ENCODE measurements at places on chromosomes 12 and 14.

- DNase-seq: no peak
These were observed 35.0 kb upstream of the KCNA1 start for GRCh38 chr12:4874671-4875070.

DNA sequence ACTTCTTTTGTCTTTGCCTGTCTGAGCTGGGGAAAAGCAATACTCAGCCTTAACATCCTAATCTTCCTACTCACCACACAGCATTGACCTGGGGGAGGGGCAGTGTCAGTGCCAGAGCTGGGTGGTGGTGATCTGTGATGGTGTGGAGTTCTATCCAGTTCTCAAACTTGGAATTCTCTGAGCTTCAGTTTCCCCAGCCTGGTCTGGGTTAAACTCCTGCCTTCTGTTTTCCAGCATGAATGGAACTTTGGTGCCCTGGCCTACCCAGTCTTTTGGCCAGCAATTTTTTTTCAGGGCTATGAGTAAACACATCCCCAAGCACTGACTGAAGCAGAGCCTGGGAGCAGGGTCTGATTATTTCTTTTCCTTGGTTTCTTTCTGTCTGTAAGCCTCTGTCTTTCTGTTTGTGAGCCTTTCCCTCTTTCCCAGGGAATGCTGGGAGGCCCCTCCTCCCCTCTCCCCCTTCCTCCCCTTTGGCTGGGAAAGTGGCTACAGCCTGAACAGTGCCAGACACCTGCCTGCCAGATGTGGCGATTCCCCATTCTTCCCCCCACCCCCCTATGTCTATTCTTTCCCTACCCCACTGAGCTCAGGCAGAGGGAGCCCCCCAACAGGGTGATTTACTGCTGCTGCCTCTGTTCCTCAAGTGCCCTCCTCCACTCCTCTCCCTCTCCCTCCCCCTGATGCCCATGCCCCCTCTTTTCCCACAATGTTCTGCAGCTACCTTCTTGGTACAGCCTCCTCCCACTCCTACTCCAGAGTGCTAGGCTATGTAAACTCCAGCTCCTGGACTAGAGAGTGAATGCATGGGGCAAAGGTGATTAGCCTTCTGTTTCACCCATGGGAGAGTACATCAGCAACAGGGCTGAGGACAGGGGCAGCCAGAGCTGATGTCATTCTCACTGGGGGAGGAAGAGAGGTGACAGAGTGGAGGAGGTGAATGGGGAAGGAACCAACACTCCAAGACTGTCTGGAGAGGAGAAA, 11.1 kb downstream of the GPR84 start:
- peak; percentile 64 for DNase-seq

DNA sequence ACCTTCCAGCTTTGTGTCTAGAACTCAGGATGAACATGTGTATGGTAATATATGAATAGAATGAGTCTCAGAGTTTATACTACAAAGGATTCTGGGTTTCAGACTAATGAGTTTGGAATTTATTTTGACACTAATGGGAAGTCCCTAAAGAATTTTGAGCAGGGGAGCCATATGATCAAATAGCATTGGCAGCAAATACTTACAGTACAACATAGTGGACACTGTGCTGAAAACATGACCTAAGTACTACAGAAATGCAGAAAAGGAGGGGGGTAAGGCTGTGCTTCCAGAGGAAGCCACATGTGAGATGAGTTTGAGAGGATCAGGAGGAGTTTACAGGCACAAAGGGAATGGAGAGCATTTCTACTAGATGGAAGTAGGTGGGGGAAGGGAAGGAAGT, 225.8 kb downstream of the C12orf42 start:
- DNase-seq: peak; percentile 28

DNA sequence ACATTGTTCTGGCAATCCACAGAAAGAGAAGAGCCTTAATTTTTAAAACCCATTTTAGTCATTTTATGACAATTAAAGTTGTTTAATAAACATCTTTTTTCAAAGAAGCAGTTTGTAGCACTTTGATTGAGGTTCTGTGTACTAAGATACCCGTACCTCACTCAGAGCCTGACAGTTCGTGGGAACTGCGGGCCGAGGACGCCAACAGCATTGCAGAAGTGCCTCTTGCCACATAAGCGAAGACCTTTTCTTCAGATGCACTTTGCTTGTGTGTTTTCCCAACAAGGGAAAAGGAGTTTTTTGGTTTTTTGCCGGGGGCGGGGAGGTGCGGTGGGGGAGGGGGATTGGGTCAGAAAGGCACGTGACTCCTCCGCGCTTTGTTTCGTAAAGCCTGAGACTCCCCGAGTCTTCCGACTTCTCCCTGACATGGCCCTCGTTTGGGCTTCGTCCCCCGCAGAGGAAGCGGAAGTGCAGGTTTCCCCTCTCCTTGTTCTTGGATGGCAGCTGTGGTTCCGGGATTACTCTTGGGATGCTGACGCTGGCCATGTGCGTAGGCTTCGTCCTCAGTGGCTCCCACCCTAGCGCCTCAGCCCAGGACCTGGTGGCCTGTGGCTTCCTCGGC, 70.8 kb downstream of the WDR20 start:
- no peak for DNase-seq

DNA sequence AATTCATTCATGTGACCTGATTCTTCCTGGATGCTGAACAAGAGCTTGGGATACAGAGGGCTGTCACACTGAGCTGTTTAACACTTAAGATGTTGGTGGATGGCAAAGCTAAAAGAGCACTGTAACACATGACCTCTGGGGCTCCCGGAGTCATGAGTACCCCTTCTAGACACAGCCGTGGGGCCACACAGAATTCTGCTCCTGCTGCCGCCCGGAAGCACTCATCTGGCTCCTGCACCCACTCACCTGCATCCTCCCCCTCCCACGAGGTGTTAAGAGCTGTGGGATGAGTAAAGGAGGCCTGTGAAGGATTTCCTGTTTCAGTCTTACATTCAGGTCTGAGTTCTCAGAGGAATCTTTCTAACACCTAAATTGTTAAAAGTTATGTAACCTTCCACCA, 78.0 kb upstream of the SSTR1 start:
- no peak for DNase-seq

DNA sequence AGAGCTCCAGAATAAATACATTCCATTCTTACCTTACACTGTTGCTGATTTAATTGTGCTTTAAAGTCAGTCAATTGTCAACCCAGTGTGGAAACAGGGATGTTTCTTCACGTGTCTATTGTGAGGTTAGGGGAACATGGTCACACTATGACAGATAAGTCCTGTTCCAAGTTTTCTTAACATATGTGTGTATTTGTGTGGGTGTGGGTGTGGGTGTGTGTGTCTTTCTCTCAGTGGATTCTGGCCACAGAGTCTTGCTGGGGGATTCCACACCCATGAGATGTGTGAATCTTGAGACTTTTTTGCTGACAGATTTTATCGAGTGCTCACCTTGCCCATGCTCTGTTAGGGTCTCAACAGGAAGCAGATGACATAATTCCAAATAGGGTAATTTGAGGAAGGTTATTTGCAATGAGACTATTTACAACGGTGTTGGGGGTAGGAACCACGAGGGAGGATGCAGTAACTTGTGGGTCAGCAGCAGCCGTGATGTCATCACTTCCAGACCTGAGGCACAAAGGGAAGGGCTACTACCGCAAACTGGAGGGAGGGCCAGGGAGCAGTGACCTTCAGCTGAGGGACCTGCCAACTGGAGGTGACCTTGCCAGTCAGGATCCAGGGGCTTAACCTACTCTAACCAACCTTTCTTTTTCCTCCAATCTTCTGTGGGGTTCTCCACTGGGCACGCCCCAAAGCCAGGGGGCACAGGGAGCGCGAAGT, 1.9 kb upstream of the VRK1 start:
- DNase-seq: no peak

DNA sequence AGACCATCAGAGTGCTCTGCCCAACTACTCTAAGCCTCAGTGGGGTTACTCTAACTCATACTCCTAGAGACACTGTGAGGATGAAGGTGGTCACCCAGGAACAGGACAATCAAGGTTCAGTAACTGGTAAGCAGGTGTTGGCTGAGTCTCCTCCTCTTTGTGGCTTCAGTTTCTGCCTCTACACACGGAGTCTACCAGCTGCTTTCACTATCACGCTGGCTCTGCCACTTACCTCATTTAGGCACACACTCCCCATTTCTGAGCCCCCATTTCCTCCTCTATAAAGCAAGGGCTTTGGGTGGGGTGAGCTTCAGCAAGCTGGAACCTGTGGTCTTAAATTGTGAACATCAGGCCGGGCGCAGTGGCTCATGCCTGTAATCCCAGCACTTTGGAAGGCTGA, 7.3 kb upstream of the TCHP start:
- no peak for DNase-seq

DNA sequence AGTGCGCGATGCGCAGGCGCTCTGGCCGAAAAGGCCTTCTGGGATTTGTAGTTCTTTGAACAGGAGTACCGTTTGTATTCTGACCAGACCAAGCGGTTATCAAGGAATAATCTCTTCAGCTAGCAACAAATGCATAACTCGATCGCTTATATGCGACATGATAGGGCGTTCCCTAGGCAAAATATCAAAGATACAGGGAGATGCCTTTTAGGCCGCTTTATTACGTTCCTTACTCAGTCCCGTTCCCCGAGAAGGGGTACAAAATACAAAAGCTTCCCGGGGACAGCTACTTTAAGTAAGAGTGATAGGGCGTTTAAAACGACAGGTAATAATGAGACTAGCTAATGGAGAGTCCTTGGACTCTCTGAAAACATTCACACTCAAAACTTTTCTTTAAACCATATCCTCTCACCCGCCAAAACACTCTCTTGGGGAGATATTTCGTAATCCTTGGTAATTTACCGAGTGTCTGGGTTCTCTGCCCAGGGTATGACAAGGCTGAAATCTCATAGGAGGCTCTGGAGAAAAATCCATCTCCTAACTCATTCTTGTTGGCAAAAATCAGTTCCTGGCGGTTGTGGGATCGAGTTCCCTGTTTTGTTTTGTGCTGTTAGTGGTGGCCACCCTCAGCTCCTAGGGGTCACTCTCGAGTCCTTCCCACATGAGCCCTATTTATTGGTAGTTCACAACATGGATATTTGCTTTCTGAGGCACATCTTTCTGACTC, 412 bp upstream of the SNW1 start:
- peak; percentile 94 for DNase-seq

- DNase-seq: no peak
These were observed 9.0 kb upstream of the HOXC6 start for GRCh38 chr12:54019091-54019811.

GRCh38 chr14:80872645-80873044, 68.9 kb downstream of the CEP128 start:
- no peak for DNase-seq

DNA sequence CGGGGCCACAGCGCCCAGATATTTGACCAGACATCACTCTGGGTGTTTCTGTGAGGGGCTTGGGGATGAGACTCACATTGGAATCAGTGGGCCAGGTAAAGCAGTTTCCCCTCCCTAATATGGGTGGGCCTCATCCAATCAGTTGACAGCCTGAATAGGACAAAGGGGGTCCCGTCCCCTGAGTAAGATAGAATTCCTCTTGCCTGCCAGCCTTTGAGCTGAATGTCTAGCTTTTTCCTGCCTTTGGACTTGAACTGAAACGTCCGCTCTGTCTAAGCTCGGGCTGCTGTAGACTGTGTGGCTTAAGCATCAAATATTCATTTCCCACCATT, 88.8 kb upstream of the DIO3 start:
- DNase-seq: no peak

- DNase-seq: no peak
These were observed 12.3 kb downstream of the IL31 start for GRCh38 chr12:122161682-122162081.

DNA sequence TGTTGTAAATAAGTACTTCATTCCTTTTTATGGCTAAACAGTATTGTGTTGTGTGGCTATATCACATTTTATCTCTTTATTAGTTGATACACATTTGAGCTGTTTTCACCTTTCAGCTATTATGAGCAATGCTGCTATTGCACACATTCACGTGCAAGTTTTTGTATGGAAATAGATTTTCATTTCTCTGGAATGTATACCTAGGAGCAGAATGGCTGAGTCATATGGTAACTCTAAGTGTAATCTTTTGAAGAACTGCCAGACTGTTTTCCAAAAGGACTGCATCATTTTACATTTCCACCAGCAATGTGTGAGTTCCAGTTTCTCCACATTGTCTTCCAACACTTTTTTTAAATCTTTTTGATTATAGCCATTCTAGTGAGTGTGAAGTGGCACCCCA, 134.0 kb downstream of the SRGAP1 start:
- DNase-seq: no peak

DNA sequence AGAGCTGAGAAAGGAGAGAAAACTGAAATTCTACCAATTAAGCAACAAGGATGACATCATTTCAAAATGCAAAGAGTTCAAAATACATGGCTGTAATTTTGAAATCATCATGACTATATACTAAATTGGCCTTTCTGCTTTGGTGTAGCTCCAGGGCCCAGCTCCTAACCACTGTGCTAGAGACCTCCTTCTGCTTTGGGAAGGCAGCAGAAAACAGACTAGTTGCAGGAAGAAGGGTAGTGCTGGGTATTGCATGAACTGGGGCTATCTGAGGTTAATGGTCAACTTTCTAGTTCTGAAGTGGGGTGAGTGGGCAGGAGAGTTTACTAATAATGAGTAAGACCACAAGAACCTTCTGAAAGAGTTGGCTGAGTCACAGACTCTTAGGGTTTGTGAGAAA, 66.2 kb downstream of the PTGER2 start:
- DNase-seq: no peak

DNA sequence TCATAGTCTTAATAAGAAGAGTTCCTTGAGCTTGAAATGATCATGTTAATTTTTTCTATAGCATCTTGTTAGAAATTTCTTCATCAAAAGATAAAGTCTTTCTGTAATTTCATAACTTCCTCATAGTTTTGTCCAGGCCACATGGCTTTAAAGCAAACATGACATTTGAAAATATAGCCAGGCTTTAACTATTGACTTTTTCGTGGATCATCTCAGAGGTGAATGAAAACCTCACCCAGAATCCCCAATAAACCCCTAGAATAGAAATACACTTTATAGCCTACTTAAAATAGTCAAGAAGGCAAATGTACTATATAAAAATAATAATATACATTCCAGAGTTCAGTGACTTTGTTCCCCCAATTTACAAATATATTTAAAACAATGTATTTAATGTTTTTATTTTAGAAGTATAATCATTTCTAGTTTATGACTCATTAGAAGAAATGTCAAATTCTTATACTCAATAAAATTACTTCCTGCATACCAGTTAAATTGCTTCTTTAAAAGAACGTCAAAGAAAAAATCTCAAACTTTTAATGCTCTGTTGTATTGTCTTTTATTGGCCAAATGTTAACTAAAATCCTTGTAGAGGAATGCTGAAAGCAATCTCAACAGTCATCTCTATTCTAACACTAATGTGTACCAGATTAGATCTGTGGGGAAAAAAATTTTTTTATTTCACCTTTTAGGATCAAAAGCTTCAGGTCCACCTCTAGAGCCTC, 21.6 kb downstream of the EXOC5 start:
- DNase-seq: no peak

DNA sequence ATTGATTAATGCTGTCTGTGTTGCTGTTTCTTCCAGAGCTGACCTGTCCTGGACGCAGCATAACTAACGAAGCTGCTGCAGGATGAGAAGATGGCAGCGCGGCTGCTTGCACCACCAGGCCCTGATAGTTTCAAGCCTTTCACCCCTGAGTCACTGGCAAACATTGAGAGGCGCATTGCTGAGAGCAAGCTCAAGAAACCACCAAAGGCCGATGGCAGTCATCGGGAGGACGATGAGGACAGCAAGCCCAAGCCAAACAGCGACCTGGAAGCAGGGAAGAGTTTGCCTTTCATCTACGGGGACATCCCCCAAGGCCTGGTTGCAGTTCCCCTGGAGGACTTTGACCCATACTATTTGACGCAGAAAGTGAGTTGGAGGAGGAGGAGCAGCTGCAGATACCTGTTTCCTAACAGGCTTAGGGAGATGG, 71.7 kb downstream of the SCN8A start:
- no peak for DNase-seq
